Occipital lobe (tissue), 3 donors: ENCODE measurements at places on chromosomes 5 and 9.

GRCh38 chr9:116073826-116074225 is 79.8 kb upstream of the PAPPA start:
- no peak for DNase-seq

DNA sequence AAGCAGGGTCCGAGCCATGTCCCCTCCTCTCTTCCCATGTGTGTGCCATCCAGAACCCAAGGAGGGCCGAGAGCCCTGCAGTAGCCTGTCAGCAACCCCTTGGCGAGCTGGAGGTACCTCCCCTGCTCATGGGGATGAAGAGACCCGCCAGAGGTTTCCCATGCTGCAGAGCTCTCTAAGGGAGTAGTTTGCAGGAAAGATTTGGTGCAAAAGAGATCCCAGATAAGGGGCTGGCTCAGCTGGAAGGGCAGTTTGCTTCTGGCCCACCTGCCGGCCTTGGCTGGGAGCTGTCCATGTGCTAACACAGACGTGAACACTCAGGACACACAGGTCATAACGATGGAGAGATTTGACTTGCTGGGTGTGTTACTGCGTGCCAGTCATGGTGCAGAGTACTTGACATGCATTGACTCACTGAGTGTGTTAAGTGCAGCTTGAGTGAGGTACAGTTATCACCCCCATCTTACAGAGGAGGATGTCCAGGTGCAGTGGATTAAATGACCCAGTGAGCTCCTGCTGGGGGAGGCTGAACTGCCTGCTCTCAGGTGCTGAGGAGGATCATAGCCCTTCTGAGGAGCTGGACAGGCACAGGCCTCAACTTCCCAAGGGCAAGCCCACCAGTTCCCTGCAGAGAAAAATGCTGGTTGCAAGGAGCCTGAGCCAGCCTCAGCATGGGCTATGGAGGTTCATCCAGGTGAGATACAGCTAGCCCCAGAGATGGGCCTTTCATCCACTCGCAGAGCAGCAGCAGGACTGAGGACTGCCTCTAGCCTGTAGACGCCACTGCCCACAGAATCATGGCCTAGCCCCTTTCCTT is 6.3 kb upstream of the SLC25A48 start:
- no peak for DNase-seq

GRCh38 chr9:110188991-110189390 is 19.0 kb downstream of the C9orf152 start:
- no peak for DNase-seq

DNA sequence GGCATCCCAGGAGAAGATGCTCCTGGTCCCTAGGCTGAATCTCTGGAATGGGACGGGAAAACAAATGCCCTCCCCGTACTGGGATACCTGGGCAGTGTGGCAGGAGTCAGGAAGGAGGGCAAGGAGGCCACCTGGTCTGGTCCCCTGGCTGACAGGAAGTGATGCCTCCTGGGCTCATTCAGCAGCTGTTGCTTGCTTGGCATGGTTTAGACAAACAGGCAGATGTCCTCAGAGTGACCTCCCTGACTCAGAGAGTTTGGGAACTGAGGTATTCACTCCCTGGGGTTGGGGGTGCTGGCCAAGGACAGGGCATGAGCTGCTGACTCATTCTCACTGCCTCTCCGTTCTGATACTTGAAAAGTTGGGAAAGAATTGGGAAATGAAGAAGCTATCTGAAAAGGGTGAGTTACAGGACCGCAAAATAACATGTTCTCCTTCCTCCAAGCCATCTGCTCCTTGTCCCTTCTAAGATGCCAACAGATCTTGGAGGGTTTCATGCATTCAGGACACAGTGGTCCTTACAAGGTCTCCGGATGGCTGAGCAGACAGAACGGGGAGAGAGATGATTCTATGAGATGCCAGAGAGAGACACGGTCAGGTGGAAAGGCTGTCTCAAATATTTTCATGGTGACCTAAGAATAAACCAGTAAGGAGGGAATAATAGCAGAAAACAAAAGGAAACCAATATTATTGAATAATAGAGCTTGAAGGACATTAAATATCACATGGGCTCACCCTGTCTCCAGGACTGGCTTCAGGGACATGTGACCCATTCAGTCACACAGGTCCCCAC is 534.5 kb downstream of the BNC2 start:
- DNase-seq = no peak

DNA sequence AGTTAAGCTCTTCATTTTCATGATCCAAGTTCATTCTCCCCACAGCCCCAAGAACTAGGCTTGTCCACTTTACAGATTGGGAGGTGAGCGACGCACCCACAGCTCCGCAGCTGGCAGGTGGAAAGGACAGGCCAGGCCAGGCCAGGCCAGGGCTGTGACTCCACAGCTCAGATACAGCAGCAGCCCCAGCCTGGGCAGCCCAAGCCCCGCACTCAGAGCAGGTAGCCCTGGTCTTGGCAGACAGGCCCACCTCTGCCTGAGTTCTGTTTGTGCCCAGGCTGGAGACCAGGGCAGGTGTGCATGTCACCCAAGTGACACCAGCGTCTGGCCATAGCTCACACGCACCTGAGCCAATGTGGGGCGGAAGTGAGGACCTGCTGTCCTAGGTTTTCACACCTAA is 124.7 kb downstream of the WNK2 start:
- no peak for DNase-seq

- DNase-seq = no peak
Observed at GRCh38 chr9:136705564-136705963, 6.8 kb upstream of the DIPK1B start.

- no peak for DNase-seq
Observed at GRCh38 chr5:141529002-141529401, 40.1 kb downstream of the PCDHGC5 start.

GRCh38 chr9:76985581-76985980 is 33.9 kb upstream of the FOXB2 start:
- DNase-seq = no peak

DNA sequence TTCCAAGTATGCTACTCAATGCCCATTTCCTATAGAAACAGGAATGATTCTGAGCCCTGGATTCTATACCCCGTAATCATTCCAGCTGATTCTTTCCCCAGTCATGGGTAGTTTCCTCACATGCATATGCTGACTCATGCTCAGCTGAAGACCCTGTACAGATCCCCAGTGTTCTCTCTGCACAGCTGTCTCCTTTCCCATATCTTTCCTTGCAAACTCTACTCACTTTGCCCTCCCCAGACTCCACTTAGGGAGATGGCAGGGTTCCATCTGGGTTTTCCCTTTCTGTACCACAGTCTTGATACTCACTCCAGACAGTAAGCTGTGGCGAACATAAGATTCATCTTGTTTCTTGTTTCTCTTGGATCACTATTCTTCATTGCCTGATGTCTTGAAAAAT is 357.6 kb downstream of the RAB3C start:
- DNase-seq = no peak

DNA sequence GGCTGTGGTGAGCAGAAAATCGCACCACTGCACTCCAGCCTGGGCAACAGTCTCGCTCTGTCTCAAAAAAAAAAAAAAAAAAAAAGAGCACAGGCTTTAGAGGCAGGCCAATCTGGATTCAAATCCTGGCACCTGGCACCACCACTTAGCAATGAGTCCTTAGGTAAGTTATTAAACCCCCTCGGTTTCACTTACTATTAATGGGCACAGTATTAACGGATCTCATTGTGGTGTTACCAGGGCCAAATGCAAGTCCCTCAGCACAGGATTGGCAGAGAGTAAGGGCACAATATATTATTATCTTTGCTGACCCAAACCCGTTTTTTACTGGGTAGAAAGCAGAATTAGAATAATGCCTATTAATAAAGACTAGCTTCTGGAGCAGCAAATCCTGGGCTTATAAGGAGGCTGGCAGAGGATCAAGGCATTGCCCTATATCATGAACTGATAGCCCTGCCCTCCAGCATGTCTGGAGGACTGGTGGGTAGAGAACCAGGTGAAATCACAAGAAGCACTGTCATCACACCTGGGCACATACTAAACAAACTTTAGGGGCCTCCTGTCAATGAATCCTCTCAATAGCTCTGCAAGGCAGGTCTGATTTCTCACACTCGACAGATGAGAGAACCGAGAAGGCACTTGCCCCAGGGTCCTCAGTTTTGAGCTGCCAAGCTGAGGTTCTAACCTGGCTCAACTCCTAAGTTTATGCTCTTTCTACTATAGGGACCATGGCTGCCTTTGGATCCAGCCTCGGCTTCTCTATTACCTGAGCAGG is 17.7 kb downstream of the PCDHGC5 start:
- no peak for DNase-seq

DNA sequence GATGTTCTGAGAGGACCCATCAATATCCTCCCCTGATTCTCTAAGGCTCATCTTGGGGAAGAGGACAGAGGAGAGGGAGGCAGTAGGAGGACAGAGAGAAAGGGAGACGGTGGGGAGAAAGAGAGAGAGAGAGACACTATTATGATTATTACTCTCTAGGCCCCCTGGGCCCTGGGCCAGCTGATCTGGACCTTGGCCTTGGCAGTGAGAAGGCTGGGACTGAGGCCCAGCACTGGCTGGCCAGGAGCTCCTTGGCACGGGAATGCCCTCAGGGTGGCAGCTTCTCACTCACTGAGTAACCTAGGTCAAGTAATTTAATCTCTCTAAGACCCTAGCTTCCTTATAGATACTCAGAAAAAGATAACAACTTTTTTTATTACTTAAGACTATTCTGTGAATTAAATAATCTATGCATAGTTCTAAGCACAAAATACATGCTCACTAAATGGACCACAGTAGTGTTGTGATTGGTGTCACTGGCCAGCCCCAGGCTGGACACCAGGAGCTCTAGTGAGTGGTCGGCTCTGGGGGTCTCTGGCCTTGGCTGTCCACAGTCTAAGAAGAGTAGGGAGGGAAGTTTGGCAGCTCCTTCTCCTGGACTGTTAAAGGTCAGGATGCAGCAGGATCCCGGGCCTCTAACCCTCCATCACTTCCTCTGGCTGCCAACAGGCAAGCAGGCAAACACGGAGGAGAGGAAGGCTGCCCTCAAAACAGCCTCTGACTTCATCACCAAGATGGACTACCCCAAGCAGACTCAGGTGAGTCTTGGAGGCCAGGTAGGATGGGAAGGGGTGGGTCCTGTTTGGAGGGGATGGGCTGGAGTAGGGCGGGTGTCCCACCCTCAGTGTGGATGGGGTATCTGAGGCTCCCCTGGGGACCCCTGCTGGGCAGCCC is 50.0 kb downstream of the GSN start:
- DNase-seq = no peak

DNA sequence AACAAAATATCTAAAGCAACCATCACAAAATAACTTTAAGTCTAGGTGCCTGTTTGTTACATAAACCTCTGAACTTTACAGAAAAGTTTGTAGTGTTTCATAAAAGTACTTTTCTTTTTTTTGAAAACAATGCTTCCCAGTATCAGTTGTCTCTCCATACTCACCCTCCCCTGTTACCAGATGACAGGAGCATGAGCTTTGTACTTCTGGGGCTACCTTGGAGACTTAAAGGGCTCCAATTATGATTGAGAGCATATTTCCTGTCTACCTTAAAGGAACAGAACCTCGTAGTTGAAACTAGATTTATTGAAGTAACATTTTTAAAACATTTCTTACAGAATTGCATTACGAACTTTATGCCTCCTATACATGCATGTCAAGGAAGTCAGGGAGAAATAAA is 55.4 kb upstream of the PPP1R2B start:
- DNase-seq = no peak

GRCh38 chr5:89595056-89595455 is 712.1 kb upstream of the MEF2C start:
- no peak for DNase-seq

GRCh38 chr5:98414938-98415337 is 358.5 kb upstream of the RGMB start:
- DNase-seq = no peak

GRCh38 chr5:125117566-125117965 is 371.1 kb upstream of the ZNF608 start:
- no peak for DNase-seq

GRCh38 chr9:123597876-123598556 is 242.0 kb downstream of the CRB2 start:
- no peak for DNase-seq

DNA sequence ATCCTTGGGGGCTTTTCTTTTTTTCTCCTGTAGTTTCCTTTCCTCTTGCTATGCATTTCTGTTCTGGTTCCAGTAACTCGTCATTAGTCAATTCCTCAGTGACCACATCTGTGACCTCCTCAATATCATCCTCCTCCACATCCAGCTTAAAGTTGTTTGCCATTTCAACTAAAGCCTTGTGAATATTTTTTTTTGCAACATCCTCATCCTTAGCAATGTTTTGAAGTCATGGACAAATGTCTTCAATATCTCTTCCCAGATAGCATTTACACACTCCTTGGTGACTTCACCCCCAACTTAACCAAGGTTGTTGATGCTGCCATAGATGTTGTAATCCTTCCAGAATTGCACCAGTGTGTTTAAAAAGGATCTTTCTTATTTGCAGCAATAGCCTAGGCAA is 14.7 kb upstream of the ADRB2 start:
- no peak for DNase-seq

DNA sequence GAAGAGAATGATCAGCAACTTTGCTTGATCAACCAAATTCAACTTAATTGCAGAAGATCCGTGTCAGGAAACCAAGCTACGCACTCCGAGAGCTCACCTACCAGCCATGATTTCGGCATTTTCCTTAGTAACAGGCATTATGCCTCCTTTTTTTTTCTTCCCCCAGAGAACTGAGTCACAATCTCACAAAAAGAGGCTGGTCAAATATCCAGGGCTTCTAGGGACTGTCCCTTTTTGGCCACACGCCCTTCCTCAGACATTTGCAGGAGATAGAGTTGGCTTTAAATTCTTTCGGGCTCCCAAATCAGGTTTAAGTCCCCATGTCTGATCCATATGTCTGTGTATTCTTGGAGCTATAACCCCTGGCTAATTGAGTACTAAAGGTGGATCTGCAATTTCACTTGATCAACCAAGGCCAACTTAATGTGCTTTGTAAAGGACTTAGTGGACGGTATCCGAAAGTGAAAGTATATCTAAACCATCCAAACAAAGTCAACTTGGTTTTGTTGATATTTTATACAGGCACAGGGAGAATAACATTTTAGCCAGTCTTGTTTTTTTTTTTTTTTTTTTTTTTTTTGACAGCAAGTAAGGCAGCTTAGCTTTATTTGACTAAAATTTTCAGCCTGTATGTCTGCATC is 100.8 kb upstream of the TBCA start:
- no peak for DNase-seq

DNA sequence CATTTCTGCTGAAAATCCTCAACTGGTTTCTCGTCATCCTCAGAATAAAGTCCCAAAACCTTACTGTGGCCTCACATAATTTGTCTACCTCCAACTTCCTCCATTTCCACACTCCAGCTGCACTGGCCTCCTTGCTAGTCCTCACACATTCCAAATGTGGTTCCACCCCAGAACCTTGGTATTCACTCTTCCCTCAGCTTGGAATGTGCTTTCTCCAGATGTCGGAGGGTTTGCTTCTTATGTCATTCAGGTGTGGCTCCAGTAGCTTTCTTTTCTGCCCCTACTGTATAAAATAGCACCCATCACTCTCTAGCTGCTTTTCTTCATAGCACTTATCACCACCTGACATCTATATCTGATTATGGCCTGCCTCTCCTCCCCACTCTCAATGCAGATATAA is 102.5 kb upstream of the IFNK start:
- DNase-seq = no peak

GRCh38 chr5:73797132-73797510 is 171.1 kb downstream of the ARHGEF28 start:
- DNase-seq = no peak
